ENCODE measurements at places on chromosomes 5 and 9.

DNA sequence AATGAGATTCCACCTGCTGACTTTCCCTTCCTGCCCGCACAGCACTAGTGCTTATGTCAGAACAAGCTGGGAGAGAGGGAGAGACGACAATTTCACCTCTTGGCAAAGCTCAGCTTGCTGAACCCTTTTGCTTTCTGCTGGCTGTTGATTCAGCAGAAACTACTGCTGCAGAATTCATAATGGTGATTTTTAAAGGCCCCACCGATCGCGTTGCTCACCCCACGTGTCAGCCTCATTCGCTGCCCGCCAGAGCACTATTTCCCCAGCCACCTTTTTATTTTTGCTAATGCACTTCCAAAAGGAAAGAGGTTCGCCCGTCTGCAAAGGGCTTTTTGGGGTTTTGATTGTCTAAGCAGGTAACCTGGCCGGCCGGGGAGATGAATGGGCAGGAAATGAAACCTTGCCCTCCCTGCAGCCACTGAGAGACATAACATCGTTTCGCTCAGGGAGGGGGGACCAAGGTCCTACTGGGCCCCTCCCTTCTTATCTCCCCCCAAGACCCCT lies 1.3 kb downstream of the PPP2R2B start:
- no peak for DNase-seq

DNA sequence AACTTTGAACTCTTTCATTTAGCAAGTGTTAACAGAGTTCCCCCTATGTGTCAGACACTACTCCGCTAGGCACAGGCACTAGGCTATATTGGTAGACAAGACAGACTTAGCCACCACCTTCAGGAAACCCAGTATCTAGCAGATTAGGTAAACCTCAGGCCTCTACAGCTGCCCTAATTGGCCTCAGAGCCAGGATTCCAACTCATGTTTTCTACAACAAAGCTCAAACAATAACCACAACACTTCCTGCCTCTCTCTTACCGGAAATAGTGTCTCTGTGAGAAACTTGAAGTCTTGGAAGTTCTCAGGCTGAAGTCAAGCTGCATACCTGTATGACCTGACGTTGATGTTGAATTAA lies 116.6 kb upstream of the SLC44A1 start:
- peak; percentile 8 for DNase-seq

- DNase-seq = no peak
Measured at GRCh38 chr5:112217843-112218579, 201.1 kb downstream of the EPB41L4A start.

DNA sequence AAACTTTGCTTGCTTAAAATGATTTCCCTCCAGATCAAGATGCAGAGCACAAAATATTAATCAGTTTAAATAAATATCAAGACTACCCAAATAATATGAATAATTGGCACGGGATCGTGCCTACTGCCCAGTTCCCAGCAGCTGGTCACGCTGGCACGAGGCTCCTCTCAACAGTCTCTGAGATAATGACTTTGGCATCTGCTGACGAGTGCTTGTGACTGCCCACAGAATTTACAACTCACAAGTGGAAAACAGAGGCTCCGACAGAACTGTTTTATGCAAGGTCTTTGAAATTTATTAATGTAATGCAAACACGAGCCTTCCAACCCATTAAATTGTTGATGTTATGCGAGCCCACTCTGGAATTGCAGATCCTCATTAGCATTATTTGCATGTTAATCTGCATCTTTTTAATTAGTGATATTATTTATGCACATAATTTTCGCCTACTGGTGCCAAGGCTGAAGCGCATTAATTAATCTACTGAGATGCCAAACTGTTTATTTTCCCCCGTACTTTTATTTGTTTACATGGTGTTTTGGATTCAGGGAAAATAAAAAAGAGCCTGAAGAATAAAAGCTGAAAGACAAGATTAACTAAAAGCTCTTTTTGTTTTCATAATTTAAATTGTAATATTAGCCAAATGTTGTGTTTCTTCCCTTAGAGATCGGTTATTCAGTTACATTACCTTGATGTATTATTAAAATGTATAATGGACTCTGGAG lies 369.3 kb upstream of the IRX1 start:
- no peak for DNase-seq

GRCh38 chr5:37799865-37800421 lies 39.9 kb downstream of the GDNF start:
- DNase-seq = no peak

GRCh38 chr9:33884856-33885701 lies 68.1 kb downstream of the UBE2R2 start:
- DNase-seq = no peak

DNA sequence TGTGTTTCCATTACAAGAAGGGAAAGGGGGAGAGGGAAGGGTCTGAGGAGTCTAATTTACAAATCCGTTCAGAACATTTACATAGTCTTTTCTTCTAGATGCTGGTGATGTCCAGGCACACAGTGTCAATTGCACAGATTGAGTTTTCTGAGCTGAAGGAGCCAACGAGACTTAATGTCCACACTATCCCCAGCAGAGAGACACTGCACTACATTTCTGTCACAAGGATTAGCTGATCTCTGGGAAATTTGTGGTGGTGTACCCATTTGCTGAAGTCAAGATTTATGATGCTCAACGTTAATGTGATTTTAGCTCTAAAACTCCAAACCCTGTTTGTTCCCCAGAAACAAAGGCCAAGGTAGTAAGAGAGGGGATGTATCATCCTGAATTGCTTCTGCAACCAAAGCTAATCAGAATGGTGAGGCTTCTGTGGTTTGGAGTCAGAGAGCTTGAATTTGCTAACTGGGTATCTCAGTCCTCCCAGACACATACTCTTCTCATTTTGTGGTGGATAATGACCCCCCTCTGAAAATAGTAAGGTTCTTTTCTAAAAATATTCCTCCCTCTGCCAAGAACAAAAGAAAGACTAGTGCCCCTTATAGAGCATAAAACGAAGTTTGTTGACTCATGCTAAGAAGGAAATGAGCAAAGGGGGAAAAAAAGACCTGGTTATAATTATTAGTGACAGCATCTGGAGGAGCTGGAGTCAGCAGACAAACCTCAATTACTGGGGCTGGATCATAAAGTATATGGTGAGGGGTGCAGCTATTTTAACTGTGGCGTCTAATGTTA lies 416.9 kb downstream of the PSAT1 start:
- no peak for DNase-seq

DNA sequence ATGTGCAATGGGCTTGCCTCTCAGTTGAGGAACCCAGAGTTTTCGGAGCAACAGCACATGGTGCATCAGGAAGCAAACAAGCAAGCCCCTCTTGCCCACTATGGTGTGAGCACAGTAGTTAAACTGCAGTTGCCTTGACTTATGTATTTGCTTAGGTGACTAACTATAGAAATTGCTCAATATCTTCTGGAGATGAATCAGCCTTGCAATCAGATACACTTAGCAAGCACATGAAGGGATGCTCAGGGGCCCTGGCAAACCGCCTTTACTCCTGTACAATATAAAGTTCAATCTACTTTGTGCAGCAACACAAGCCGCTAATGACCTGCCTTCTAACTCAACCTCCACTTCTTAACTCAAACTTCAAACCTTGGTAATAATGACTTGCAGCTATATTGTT lies 581.7 kb upstream of the RIOK2 start:
- no peak for DNase-seq

GRCh38 chr9:70092190-70092589 lies 48.5 kb downstream of the MAMDC2 start:
- no peak for DNase-seq

DNA sequence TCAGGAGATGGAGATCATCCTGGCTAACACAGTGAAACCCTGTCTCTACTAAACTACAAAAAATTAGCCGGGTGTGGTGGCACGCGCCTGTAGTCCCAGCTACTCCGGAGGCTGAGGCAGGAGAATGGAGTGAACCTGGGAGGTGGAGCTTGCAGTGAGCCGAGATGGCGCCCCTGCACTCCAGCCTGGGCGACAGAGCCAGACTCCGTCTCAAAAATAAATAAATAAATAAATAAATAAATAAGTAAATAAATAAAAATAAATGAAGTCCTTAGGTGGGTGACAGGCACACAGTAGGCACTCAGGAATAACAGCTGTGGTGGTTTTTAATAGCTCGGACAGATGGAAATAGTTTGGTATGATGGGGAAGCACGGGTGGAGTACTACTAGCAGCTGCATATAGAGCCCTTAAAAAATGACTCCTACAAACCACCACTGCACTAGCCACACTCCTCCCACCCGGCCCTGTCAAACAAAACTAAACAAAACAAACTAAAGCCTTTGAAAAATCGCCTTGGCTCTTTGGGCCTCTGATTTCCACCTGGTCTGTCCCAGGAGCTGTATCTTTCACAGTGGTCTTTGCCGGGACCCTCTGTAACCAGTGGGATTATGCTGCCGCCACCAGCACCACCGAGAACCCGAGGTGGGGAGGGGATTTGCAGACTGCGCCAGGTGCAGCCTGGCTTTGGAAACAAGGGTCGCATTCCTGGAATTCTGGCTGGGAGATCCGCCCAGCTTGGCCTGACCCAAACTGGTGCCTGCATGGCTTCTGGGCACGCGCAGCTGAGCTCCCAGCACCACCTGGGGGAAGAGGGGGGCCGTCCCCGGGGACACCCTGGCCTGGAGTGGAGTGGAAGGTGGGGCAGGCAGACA lies 5.1 kb upstream of the WDR5 start:
- no peak for DNase-seq

DNA sequence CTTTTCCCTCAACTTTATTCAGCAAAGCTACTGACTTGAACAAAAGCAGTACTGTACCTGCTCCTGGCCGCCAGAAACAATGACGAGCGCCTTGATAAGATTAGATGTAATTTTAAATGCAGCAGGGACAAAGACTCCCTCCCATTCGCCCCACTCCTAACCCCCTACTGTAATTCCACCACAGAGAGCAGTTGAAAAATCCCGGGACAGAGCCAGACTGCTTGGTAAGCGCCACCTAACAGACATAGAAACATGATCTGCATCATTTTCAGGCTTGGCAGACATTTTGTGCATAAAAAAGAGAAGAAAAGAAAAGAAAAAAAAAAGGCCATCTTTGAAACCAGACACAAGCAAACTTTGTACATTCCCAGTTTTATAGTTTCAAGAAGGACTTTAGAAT lies 81.9 kb downstream of the ISL1 start:
- DNase-seq = no peak

DNA sequence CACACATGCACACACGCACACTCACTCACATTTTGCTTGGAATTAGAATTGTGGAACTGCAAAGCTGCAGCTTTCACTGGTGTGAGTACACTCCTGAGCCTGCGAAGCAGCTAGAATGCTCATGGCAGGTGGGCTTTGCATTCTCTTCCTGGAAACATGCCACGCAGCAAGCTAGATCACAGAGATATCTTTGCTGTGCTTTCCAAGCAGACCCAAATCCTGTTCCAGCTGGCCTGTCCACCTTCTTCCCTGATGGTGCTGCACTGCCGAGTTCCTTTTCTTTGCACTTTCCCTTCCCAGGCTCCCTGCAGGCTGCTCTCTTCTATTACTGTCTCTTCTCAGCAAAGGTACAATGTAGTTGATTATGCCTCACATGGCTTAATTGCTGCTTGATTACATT lies 92.7 kb upstream of the CKMT2 start:
- no peak for DNase-seq

DNA sequence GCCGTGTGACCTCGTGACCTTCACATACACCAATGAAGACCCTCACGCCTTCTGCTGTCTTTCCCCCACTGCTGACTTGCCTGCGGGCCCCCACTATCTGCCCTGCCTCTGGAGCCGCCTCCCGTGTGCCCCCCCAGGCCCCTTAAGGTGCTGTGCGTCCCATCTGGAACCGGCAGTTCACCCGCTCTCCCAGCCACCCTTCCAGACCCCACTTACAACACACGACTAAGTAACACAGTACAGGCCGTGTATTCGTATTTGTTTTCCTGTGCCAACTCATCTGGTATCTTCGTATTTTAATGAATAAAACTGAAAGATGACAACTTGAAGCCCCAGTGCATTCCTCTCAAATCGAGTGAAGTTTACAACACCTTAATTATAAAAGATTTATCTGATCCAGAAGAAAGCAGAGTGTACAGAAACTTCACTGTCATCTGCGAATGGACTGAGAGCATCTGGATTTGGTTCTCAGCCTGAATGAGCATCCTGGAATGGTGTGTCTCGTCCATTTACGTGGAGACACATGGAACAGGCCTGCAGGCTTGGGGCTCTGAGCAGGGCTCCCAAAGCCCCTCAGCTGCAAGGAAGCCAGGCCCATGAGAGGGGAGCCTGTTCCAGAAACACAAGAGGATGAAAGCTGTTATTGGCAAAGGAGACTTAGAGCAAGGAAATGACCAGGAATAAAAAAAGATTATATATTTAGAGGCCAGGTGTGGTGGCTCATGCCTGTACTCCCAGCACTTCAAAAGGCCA lies 21.9 kb upstream of the TERT start:
- no peak for DNase-seq

DNA sequence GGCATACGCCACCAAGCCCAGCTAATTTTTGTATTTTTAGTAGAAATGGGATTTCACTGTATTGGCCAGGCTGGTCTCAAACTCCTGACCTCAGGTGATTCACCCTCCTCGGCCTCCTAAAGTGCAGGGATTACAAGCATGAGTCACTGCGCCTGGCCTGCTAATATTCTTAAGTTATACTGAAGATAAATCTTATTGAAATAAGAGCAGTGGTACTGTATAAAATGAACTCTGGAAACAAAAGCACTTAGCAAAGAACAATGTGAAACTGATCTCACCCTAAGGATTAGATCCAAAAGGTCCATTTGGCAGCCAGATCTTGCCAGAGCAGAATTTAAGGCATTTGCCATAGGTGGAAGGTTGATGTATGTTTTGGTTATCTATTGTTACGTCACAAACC lies 27.1 kb downstream of the CYSTM1 start:
- no peak for DNase-seq

- no peak for DNase-seq
Measured at GRCh38 chr5:1125030-1125357, 13.1 kb upstream of the SLC12A7 start.

- no peak for DNase-seq
Measured at GRCh38 chr9:91541734-91542133, 118.1 kb upstream of the NFIL3 start.

- DNase-seq = no peak
Measured at GRCh38 chr9:91991721-91992341, 41.8 kb upstream of the ROR2 start.

DNA sequence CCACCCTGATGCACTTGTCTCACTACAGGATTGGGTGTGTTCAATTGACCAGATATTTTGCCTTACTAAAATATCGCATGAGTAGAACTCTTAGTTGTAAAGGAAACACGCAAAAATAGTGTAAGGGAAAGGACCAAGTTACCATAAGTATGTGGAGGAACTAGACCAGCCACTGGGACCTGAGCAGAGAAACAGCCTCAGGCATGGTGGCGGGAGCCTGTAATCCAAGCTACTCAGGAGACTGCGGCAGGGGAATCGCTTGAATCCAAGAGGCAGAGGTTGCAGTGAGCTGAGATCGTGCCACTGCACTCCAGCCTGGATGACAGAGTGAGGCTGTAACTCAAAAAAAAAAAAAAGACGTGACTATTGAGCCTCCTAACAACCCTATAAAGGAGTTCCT lies 117.9 kb upstream of the SPATA31C2 start:
- no peak for DNase-seq

DNA sequence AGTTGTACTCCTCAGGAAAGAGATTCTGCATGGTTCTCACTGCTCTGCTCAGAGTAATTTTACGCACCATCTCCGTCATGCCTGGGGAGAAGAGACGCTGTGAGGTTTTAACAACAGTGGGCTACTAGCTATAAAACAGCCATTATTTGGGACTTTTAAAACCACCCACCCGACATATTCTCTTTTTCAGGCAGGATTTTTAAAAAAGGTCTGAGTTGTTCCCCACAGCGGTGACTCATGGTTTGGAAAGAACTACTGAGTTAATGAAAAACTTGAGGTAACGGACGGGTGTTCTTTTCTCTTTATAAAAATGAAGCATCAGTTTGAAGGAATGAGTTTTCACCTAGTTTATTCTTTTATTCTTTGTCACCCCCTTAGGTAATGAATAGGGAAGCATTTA lies 61.3 kb downstream of the TTLL11 start:
- no peak for DNase-seq

Measured in stimulated activated CD8-positive, alpha-beta memory T cell treated with anti-CD3 and anti-CD28 coated beads, Interleukin-4, amount 100 ng/mL, for 1 hour (primary cell).